GM13976 (cell line): ENCODE measurements at places on chromosomes 12 and 14.

DNA sequence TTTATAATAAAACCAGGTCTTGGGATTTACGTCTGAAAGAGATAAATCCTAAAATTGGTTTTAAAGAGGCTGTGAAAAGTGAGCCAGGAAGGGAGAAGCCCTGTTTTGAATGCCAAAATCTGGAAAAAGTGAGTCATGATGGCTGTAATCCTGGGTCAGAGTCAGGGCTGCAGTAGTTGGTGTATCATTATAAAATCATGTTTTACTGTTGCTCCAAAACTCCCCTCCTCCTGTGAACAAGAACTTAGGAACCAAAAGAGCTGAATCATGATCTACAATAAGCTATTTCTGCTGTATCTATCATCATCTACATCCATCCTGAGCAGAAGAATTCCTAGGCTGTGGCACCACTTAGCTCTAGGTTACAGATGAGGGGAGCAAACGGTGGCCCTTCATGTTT is 79.3 kb downstream of the LMO3 start:
- DNase-seq = no peak

DNA sequence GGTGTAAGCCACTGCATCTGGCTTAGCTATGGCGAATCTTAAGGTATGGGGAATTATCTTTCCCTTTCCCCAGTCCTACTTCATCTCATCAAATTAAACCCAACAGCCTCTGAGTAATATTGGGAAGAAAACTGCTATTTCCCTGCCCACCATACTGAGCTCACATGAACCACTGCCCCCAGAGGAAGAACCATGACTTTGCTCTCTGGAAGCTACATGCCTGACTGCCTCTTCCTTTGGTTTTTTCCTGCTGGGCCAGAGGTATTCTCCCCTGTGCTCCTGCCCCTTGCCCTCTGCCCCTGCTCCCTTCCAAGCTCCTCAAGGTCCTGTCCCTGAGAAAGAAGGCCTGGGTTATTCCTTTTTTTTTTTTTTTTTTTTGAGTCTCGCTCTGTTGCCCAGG is 15.2 kb downstream of the RILPL2 start:
- no peak for DNase-seq

- no peak for DNase-seq
Observed at GRCh38 chr12:57840726-57841125, 5.8 kb downstream of the CTDSP2 start.

DNA sequence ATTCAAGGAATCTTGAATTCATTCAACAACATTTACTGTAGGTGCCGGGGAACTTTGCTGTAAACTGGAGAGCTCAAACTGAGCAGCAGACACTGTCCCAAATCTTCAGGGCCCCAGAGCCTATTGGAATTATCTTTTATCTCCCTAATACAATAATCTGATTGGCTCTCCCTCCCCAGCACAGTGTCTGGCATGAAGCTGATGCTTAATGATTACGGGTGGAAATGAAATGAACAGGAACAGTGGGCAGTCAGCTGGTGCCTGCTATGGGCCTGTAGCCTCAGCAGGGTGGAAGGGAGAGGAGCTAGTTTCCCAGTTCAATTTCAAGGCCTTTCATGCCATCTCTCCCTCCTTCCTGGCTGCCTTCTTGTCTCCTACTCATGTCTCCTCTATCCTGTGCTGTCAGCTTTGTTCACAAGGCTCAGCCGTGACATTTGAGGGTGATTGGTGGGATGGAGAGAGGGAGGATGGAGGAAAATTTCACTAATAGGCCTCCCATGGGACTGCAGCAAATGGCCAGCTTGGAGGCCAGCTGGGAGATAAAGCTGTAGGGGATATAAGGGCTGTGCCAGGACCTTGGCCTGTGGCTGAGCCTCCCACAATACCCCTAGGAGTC is 4.3 kb upstream of the RAPGEF3 start:
- no peak for DNase-seq

- DNase-seq = no peak
Observed at GRCh38 chr12:4539167-4539870, 629 bp downstream of the RAD51AP1 start.

DNA sequence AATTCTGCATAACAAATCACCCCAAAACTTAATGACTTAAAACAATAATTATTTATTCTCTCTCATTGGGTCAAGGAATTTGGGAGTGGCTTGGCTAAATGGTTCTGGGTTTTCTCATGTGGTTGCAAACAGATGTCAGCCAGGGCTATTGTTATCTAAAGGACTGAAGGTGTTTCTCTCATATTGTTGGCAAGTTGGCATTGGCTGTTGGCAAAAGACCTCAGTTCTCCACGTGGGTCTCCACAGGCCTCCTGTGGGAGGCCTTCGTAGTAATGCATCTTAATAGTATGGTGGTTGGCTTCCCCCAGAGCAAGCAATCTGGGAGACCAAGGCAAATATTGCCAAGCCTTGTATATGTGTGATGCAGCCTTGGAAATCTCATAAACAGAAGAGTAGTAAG is 14.4 kb downstream of the GALNT16 start:
- no peak for DNase-seq

- DNase-seq = no peak
Observed at GRCh38 chr14:71621276-71621675, 311.0 kb upstream of the RGS6 start.

DNA sequence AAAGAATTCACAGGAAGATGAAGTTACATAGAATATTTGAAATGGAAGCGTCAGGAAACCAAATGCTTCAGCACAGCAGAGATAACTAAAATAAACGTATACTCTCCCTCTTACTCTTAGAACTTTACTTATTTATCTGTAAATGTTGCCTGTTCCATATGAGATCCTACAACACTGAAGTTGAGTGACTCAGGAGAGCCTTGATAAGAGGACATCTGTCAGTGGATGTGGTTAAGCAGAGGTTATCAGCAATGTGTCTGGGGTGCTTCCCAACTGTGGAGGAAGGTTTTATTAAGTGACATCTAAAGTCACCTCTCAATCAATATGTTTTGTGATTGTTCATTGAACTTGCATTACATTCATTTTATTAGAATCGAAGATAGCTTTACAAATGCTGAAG is 81.9 kb downstream of the NEDD1 start:
- DNase-seq = no peak

GRCh38 chr14:88424573-88424972 is 39.1 kb downstream of the SPATA7 start:
- DNase-seq = no peak

DNA sequence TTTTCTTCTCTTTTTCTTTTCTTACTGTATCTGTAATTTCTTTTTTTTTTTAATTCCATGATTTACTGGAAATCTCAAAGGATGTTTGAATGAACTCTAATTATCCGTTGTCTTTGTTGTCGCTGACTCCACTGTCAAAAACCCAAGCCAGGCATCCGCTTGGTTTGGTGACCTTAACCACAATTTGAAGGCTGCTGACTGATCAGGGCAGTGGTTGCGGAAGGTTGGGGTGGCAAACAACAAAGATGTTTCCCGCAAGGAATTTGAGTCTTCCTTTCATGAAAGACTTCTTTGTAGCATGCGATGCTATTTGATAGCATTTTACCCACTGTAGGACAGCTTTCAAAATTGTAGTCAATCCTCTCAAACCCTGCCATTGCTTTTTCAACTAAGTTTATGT is 1013.8 kb downstream of the DIO2 start:
- DNase-seq = no peak

DNA sequence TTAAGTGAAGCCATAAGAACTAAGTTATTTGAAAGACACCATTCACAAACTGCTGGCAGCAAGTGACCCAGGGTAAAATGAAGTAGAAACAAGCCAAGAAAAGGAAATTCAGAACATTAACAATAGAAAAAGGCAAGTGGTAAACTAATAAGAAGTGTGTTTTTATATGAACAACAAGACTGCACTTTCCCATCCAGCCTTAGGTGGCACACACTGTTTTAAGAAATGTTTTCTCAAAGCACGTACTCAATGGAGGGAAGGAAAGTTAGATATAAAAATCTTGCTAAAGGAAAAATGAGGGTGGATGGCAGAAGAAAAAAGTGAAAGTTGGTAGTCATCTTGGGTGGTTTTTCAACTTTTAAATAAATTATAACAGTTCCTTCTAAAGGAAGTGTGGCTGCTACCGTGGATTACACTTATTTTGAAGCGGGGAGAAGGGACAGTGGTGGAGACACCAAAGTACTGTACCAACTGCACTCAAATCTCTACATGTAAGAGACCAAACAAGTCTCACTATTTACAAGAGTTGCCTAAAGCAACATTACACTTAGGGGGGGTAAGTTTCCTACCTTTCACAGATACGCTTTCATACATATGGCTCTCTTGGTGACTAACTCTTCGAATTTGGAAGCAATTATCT is 58.8 kb downstream of the SEL1L start:
- DNase-seq = no peak

DNA sequence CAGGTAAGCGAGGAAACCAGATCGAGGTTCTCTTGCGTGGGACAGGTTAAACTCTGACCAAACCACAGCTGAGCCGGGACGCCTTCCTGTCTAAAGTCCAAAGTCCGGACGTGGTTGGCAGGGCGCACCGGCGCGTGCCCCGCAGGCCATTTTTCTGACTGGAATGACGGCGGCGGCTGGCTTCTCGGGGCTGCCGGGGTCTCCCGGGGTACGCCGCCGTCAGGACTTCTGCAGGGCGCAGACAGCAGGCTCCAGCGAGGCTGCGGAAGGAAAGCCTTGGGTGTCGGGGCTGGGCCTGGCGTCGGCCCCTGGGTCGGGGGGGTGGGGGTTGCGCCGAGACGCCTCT is 32.8 kb downstream of the MIA2 start:
- no peak for DNase-seq

GRCh38 chr14:72916174-72916573 is 10.1 kb upstream of the DCAF4 start:
- DNase-seq = no peak

DNA sequence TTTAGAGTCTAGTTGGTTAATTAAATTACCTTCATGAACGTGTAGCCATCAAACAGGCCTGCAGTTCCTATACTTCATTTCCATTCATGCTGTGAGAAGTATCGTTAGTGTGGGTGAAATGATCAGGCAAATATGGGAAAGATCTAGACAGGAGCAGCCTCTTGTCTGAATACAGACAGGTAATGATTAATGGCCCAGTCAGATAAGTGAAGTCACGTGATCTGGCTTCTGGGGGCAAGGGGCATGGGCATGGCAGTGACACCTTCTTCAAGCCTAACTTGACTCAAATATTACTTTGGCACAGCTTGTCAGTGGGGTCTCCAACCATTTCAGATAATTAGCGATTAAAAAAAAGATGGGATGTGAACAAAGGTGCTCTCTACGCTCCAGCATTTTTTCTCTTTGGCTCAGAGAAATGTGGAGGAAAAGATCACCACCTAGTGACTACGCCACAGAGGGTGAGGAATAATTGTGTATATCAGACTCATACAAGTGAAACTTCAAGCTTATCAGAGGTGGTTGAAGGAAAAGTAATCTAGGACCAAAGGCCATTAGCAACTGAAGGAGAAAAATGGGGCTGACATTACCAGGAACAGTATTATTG is 17.8 kb downstream of the GUCY2C start:
- no peak for DNase-seq

- no peak for DNase-seq
Observed at GRCh38 chr12:109531411-109531810, 41.9 kb downstream of the MMAB start.

DNA sequence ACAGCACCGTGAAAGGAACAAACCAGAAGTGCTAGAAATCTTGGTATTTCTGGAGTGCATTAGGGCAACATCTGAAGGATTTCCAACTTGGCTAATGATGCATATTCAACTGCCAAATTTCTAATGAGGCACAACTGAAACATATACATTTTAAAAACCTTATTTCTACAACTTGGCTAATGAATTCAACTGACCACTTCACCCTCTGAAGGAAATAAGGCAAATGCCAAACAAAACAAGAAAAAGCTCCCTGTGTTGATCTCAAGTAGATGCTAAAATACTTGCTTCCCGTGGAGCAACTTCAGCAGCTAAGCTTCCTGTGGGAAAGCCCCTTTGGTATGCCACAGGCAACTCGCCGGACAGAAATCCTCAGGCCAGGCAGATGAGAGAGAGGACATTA is 167.1 kb downstream of the TTC7B start:
- no peak for DNase-seq

- no peak for DNase-seq
Observed at GRCh38 chr14:95530473-95531276, 4.2 kb upstream of the GLRX5 start.

DNA sequence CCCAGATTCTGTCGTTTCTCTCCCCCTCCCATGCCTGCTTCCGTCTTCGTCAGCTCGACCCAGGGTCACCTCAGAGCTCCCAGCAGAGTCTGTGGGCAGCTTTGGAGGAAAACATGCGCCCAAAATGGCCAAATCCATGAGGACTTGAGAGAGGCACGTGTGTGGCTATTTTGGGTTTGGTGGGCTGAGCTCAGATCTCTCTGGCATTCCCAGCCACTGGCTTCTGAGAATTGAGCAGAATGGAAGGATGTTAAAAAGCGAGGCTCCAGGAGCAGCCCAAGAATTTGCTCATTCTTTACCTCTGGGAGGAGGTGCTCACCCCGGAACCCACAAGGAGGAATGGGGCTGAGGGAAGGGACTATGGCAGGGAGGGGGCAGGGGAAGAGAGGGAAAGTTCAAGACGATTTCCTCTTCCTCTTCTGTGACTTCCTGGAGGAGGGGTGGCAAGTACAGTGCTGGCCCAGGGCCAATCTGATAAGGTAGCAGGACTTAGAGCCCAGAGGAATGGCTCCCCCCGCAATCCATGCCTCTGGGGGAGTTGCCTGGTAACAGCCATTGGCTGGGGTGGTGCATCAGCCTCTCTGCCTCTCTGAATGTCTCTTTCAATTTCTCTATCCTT is 20.1 kb downstream of the TSPAN9 start:
- DNase-seq = no peak

- no peak for DNase-seq
Observed at GRCh38 chr12:68638721-68639395, 28.2 kb downstream of the RAP1B start.

DNA sequence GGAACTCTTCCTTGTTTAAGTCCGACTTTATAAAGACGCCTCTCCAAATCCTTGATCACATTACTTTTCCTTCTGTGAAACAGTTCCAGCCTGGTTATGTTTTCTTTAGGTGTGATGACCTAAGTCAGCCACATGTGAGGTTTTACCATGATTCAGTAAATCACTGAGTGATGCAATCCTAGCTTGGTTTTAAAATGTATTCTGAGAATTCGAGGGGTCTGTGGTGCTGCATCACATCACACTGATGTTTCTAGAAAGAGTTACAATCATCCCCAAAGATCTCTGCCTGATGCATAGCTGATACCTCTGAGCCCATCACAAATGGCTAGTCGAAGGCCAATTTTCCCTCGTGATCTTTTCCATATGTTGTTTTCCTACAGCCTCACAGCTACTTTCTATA is 152.7 kb downstream of the ANO2 start:
- no peak for DNase-seq

DNA sequence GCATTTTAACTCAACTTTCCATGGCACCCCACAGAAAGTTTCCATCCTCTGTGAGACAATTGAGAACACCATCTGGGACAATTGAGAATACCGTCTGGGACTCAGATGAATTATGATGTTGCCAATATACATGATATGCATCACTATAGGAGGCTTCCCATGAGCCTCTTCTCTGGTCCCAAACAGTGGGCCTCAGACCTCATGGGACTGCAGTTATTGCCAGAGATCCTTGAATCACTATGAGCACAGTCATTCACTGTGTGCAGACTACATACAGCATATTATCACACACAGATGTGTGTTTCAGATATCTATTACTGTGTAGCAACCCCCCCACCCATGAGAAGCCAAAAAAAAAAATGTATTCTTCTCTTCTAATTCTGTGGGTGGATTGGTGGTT is 134.4 kb downstream of the GXYLT1 start:
- no peak for DNase-seq

GRCh38 chr12:67802731-67803130 is 154.2 kb downstream of the DYRK2 start:
- DNase-seq = no peak

- DNase-seq = peak; percentile 49
Observed at GRCh38 chr12:130966443-130967030, 12.8 kb downstream of the ADGRD1 start.
